Placental pericyte (primary cell): ENCODE measurements at places on chromosomes 12 and 14. TPM values are rescaled to one million over a fixed set of nuclear protein-coding genes. Genes with fewer than 3 reads are reported as not detected.

Gene SLC7A8
- 1.1 TPM in 2 replicates for total RNA-seq

Gene LHX5
- not detected in 2 replicates for total RNA-seq

Gene STAT2
- 271 and 396 TPM in 2 replicates for total RNA-seq

Gene ESR2
- total RNA-seq: 0.14 TPM in 1 of 2 replicates, not detected in the other

Gene KLHL33
- total RNA-seq: under 0.01 TPM in 1 of 2 replicates, not detected in the other

Gene CATSPERB
- total RNA-seq: not detected in 2 replicates

Gene IL22
- not detected in 2 replicates for total RNA-seq

Gene ADGRD1
- 3.5 TPM in 1 of 2 replicates, not detected in the other for total RNA-seq

Gene ATF7
- 10.3 and 11.9 TPM in 2 replicates for total RNA-seq

Gene KCNMB4
- 0.22 and 1.4 TPM in 2 replicates for total RNA-seq

Gene EXOC3L4
- total RNA-seq: 0.86 and 2.4 TPM in 2 replicates

Gene DEGS2
- total RNA-seq: not detected in 2 replicates
